Epithelial cell of esophagus (primary cell): ENCODE measurements at places on chromosomes 5 and 9.

GRCh38 chr9:127989094-127989493, 8.3 kb upstream of the EEIG1 start:
- DNase-seq, result no peak

- peak; percentile 80 for DNase-seq
These were observed 94.6 kb upstream of the DNAH5 start for GRCh38 chr5:14039063-14039462.

DNA sequence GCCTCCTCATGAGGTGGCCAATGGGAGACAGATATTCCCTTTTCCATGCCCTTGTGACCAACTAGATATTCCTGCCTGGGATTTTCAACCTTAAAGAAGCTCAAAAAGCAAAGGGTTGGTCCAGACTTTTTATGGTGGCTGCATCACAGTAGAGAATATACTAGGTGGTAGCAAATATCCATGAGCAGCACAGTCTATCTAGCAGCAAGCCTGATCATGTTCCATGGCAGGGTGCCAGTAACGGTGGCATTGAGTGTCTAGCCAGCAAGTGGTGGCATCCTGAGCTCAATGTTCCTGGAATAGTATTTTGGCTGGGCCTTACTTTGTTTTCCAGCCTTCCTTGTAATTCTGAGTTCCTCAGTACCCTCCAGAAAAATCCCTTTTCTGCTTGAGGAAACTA, 25.8 kb downstream of the CDC25C start:
- DNase-seq, result peak; percentile 80

- DNase-seq, result no peak
These were observed 141.4 kb upstream of the RGS7BP start for GRCh38 chr5:64364426-64364825.

DNA sequence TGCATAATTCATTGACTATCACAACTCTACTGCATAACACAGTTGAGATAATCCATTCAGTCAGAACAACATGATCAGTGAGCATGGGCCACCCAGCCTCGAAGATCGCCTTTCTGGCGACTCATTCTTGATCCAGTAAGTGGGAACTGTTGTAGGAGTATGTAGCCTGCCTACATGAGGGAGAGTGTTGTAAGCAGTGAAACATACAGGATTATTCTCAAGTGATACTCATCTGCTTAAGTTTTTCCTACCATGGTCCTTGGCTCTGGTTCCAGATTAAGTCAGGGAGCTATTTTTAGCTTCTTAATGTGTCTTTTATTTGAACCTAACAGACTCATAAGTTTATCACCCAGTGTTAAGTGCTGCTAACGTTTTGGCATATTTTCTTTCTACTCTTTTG, 44.0 kb downstream of the TNPO1 start:
- peak; percentile 23 for DNase-seq

- DNase-seq, result no peak
These were observed 52.3 kb downstream of the ARHGEF28 start for GRCh38 chr5:73678322-73678740.

DNA sequence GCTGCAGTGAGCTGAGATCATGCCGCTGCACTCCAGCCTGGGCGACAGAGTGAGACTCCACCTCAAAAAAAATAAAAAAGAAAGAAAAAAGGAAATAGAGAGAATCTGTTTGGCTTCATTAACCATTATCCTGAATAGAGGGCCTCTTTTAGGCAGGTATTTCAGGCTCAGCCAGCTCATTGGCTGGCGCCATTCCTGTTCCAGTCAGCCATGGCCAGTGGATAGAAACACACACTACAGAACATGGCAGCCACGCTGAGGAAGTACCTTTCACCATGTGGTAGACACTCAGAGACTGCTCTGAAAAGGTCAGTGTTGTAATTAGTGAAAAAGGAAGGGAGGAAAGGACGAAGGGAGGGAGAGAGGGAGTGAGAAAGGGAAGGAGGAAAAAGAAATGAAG, 340.0 kb upstream of the ACTBL2 start:
- no peak for DNase-seq

DNA sequence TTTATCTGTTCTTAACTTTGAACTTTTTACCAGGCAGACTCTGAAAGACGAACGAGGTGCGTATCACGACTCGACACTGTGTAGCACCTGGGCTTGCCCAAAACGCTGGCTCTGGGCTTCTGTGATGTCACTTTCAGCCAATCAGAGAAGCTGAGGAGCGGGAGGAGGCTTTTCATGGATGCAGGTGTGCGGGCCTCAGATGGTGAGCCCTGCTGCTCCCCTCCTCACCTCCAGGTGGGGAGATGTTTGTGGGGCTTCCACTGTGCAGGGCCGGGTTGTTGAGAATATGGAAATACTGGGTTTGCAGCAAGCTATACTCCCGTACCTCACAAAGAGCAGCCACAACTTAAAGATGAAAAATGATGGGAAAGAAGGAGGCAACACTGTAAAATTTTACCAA, 246.3 kb downstream of the IRX2 start:
- no peak for DNase-seq

GRCh38 chr9:6565312-6565711, 80.2 kb downstream of the GLDC start:
- no peak for DNase-seq

- peak; percentile 90 for DNase-seq
These were observed 446.6 kb upstream of the GRIA1 start for GRCh38 chr5:153043886-153044285.

DNA sequence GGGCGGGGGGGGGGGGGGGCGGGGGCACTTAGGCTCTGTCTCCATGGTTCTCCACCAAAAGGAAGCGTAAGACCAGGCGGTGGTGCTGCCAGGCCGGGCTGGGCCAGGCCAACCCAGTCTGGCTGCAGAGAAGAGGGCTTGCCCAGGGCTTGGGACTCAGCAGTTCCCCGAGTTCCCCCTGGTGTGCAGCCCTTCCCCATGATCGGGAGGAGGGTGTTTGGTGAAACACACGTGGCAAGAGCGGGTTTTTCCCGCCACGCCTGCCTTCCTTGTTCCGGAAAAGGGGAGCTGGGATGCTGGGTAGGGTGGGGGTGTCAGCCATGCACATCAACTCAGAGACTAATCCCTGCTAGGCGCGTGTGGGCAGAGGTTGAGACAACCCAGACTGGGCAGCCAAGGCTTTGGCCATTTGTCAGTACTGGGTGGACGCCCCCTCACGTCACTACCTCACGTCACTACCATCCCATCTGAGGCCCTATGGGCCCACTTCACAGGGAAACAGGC, 32.9 kb downstream of the PRRX2 start:
- peak; percentile 7 for DNase-seq

GRCh38 chr5:126385524-126386502, 37.4 kb upstream of the GRAMD2B start:
- peak; percentile 69 for DNase-seq

DNA sequence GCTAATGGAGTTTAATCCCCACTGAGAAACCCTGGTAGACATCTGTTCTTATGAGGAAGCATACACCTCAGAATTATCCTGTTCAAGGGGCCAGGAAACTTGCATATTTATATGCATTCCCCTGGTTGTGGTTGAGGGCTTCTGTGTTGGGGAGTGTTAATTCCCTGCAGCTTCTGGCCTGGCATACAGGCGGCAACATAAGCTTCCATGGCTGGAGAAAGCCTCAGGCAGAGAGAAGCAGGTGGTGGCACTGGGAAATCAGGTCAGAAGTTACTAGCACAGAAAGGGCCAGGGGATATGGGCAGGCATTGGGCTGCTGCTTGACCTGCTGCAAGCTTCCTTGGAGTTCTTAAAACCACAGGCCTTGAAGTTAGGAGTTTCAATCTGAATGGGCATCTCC, 166.1 kb upstream of the SEMA6A start:
- DNase-seq, result no peak

- DNase-seq, result no peak
These were observed 232.7 kb upstream of the ACTBL2 start for GRCh38 chr5:57715296-57715695.

DNA sequence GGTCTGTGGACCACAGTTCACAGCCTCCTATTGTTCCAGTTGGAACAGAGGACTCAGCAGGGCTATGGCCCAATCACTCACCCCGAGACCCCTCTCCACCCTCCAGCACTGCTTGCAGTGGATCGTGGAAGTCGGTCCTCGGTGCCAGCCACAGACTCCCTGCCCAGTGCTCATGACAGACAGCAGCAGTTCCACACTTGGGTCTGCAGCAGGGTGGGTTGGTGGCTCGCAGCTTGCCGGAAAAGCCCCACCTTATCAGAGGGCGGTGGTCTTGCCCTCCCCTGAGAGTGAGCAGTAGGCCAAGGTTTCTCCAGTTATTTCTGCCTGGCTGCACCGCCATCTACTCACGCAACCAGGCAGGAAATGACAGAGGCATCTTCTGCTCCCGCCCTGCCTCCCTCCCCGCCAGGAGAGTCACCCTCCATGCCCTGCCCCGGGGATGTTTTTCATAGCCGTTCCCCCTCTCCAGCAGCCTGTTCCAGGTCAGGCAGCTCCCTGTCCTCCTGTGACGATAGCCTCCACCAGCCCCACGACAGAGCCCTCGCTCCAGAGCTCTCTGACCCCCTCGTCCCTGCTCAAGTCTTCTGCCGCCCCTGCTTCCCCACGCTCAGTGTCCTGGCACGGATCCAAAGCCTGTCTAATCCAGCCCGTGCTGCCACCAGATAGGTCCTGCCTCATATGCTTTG, 34.5 kb downstream of the UNC5A start:
- DNase-seq, result peak; percentile 56

- DNase-seq, result no peak
These were observed 383.6 kb downstream of the CCDC171 start for GRCh38 chr9:15936306-15936921.

DNA sequence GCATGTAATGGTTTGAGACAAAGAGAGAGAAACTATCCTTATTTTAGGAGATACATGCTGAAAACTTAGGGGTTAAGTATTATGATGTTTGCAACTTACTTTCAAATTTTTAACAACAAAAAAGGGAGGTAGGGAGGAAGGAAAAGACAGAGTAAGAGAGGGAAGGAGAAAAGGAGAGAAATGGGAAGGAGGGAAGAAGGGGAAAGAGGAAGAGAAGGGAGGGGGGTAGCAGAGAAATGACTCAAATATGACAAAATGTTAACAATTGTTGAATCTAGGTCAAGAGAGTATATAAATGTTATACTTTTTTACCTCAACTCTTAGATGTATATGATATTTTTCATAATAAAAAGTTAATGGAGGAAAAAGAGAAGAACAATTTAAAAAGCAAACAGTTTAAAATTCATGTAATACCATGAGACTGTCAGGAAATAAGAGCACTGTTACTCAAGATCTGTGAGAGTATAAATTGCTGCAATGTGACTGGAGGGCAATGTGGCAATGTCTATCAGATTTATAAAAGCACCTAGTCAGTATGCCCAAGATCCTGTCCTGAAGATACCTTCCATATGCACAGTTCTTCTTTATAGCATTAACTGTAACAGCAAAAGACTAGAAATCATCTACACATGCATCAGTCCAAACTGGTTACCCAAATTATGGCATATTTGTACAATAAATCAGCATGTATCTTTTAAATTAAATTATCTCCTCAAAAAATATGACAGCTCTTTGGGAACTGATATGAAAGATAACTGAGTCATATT, 16.3 kb downstream of the FBXW11 start:
- peak; percentile 69 for DNase-seq
